ENCODE measurements at places on chromosomes 6 and 20.

DNA sequence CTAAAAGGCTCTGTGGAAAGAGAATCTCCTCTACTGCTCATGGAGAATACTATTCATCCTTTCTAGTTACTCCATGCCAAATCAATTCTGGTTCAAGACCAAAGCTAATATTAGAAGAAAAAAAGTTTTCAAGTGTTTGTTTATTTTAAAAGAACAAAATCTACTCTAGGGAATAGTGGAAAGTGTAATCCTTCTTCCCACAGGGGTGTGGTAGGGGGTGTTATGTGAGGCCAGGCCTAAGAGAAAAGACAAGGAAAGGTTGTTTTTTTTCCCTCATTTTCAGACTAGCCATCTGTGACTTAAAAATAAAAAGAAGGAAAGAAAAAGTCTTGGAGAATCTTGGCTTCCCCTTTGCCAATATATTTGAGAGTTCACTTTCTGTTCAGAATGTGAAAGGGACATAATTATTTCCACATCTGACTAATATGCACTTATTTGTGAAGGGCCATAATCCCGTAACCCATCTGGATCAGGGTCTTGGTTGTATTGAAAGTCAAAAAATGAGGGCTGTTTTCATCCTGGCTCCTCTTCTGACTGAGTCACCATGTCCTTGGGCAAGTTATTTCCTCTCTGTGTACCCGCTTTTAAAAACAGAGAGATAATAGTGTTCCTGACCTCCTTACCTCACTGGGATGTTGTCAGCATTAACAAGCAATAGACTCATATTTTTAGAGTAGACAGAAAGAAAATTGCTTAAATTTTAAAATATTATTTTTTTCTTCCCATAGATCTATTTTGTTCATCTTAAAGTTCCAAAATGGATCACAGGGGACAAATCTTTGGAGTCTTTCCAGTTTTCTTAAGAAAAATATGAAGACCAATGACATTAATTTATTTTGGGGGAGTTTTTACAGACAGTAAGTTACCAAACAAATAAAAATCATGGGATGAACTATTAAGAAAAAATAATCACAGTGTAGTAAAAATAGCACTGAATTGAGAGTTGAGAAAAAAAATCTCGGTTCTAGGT, 233.7 kb downstream of the IBTK start:
- peak; percentile 58 for DNase-seq

- DNase-seq, result no peak
Observed at GRCh38 chr20:53387983-53388675, 205.5 kb downstream of the ZNF217 start.

- no peak for DNase-seq
Observed at GRCh38 chr20:53037621-53038020, 65.5 kb downstream of the TSHZ2 start.

DNA sequence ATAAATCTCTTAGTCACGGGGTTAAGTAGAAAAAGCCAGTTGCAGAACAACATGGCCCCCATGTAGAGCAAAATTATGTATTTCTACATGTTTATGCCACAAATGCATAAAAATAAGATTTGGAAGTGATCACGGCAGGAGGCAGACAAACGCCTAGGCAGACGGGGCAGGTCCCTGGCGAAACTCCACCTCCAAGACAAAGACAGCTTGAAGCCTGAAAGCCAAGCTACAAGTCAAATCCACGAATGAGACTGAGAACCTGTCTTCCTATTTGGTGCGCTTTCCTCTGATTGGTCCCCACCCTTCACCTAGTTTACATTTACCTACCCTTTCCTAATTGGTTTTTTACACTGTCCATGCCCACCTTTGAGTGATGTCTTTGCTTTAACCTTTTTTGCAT, 28.7 kb upstream of the AHCY start:
- DNase-seq, result no peak

DNA sequence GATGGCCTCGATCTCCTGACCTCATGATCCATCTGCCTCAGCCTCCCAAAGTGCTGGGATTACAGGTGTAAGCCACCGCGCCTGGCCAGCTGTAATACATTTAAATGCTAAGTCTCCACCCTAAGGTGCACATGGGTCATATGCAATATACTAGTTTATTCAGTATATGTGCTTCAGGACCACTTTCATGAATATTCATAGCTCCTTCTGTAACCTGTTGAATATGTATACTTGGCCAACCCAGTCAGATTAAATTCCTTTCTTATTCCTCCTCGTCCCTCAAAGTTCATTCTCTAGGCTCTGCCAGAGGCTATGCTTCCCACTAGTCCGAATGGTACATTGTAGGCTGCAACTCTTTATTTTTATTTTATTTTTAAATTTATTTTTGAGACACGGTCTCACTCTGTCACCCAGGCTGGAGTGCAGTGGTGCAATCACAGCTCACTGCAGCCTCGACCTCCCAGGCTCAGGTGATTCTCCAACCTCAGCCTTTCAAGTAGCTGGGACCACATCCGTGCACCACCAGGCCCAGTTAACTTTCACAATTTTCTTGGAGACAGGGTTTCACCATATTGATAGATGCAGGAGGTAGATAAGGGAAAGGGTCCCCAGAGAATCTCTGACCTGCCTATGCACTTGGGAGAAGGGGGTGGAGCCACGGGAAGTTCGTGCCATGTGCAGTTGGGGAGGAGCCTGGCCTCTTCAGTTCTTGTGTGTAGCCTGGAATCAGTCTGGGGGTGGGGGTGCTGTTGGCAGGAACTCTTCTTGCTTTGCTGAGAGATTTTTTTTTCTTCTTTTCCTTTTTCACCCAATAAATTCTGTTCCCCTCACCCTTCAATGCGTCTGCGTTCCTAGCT, 41.3 kb upstream of the DDR1 start:
- DNase-seq, result no peak

- DNase-seq, result no peak
Observed at GRCh38 chr6:114140416-114140815, 169.5 kb upstream of the HDAC2 start.

GRCh38 chr6:105781248-105781647, 304.9 kb upstream of the PRDM1 start:
- DNase-seq, result no peak

- DNase-seq, result peak; percentile 95
Observed at GRCh38 chr20:49853640-49854039, 41.0 kb downstream of the SLC9A8 start.

GRCh38 chr20:57391439-57392301, 474 bp downstream of the RBM38 start:
- DNase-seq, result no peak

- peak; percentile 86 for DNase-seq
Observed at GRCh38 chr6:47042275-47042791, at the start of gene ADGRF1. TSS of gene ADGRF1 (minus strand) at chr6:47042332. CDS start at chr6:47029061, 13,271 bp downstream.

- peak; percentile 46 for DNase-seq
Observed at GRCh38 chr6:30678964-30679726, 6.3 kb upstream of the DHX16 start.

DNA sequence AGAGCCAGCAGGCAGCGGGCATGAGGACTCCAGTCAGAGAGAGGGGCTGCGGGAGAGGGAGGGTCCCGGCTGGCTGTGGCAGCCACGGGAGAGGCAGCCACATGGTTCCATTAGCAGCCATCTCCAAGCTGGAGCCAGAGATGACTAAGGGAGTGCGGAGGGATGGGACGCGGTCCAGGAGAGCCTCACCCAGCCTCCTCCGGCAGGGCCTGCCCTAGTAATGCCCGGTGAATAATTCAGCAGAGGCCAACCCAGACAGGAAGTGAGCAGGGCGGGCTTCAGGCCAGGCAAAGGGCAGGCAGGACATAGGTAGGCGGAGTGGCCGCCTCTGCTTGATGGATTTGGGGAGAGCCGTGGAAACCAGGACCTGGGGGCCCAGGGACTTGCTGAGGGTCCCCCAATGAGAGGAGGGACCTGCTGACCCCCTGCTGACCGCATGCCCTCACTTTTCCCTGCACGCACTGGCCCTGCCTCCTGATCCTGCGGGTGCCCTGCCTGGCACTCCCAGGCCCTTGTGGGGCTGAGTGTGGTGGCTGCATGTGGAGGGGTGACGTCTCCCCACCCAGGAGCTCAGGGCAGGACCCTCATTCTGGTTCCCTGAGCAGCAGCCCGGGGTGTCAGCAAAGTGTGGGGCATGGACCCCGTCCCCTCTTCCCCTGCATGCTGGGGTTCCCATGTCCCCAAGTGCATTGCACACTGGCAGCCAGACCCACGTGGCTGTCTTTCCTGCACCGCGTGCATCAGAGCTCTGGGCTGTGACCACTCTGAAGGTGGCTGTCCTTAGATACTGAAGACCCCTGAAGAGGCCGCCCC, 51.8 kb upstream of the SLCO4A1 start:
- DNase-seq, result peak; percentile 69

- DNase-seq, result no peak
Observed at GRCh38 chr6:167341038-167341583, 16.2 kb downstream of the TTLL2 start.

- peak; percentile 48 for DNase-seq
Observed at GRCh38 chr6:11172501-11173327, 59.8 kb downstream of the NEDD9 start.

- DNase-seq, result no peak
Observed at GRCh38 chr6:15758631-15759215, 95.9 kb upstream of the DTNBP1 start.

DNA sequence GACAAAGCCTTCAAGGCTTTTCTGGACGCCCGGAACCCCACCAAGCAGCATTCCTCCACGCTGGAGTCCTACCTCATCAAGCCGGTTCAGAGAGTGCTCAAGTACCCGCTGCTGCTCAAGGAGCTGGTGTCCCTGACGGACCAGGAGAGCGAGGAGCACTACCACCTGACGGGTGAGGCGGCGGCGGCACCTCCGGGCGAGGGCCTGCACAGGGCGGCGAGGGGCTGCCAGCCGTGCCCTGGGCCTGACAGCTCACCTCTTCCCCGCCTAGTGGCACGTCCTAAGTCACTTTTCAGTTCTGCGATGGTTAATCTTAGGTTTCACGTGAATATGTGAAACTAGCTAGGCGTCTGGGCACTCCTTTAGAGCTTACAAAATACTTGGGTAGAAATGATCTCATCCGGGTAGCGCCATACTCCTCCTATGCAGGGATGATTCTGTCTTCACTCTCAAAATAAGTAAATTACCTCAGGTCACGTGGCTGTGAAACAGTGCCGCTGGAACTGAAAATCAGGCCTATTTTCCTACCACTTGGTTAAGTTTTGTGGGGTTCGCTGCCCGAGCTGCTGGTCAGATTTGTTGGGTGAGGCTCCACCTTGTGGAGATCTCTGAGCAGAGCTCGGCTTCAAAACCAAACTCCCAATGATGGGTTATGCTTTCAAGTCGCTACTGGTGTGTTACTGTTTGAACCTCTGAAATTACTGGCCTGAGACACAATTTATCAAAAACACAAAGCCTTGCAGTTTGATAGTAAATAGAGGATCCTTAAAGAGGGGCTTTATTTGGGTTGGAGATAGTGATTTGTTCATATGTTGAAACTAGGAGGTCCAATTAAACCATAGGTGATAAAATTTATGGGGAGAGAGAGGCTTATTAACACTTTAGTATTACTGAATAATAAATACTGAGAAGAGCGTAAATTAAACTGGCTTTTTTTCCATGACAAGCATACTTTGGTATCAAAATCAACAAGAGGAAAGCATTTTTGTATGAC, 15.5 kb upstream of the CLDN20 start:
- DNase-seq, result peak; percentile 48

DNA sequence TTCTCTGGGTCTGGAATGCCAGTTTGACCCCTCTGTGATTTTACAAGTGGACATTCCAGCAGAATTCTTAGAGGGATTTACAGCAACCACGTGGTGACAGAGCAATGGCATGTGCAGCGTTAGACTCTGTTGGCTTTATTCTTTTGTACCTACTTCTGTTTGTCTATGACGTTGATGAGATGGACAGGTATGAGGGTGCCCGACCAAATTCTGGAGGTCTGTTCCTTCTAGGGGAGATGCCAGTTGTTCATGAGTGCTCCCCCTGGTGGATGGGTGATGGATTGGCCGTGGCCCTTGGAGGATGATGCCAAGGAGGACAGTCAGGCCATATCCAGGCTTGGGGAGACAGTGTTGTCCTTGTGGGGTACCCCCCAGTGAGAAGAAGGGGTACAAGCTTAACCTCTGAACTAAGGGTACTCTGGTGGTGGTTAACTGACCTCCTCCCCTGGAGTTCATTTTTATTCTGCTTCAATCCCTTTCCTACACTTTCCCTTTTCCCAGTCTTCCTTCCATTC, 198.6 kb downstream of the DTNBP1 start:
- DNase-seq, result no peak

- no peak for DNase-seq
Observed at GRCh38 chr6:158645064-158646022, 800 bp upstream of the DYNLT1 start.

GRCh38 chr6:3233904-3234303, 6.5 kb upstream of the TUBB2B start:
- DNase-seq, result no peak

DNA sequence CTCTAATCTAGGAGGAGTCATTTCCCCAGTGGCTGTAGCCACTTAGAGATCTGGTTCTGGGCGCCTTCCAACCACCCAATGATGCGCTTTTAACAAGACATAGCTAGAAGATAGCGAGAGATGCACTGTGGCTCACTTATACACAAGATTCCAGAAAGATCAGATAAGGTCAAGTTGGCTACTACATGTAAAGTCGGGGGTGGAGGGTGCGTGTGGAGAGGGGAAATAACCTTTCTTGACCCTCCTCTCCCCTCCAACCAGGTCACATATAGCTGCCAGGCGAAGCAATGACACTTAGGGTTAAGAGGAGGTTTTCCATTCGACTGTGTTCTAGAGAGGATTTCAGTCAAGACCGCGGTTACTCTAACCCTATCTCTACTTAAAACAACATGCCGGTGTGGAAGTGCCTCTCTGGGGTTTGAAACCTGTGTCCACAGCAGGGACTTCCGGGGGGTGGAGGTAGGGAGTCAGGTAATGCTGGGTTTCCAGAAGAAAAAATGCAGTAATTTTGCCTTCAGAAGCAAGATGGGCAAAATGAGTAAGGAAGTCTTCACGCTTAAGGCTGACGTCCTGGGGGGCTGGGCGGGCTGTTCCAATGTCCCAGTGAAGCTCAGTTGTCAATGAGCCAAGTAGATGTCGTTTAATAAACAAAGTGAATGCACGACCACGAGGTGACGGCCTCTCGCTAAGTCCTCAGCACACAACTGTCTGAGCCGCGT, 1.8 kb upstream of the SIM1 start:
- DNase-seq, result peak; percentile 48

Measured in renal cortical epithelial cell (primary cell).